ENCODE measurements at places on chromosomes 6 and 20. TPM values are rescaled to one million over a fixed set of nuclear protein-coding genes. Genes with fewer than 3 reads are reported as not detected.
A peak's percentile ranks its signal among the peaks of the same experiment; 100 is the strongest.

The EYA4 gene
- total RNA-seq: 0.10 TPM

The SFTA2 gene
- total RNA-seq: not detected

The GPX5 gene
- total RNA-seq: not detected

DNA sequence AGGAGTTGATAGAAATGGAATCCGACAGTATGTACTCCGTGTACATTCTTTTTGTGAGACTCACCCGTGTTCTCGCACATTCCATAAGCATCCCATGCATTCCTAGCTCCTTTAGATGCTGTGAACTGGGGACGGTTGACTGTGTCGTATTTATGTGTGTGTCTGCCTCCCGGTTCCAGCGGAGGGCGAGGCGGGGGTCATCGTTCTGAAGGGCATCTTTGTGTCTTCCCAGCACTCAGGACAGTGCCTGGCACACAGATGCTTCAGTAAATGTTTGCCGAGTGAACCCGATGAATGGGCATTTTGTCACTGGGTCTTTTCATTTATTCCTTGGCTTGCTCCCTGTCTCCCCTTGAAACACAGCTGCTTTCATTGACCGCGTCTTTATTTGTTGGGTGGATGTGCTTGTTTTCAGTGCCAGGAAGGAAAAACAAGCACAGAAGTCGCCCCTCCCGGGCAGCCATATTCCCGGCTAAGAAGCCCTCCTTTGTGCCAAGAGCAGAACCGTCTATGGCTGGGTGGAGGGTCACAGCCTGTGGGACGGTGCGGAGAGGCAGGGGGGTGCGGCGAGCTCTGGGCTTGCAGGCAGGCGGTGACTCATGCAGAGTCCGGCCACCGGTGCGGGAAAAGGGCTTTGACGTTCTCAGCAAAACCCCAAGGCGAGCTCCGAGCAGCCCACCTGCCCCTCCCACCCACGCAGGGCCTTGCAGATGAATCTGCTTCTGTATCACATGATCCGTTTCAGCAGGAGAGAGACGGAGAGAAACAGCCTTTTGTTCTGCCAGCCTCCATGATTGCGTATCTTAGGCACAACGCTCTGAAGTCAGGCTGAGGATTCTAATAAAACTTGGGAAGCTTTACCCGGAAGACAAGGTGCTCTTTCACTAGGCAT is 11.2 kb upstream of the PSMG4 start:
- H3K4me1 ChIP-seq: peaks cover 34% of the 10 kb centered on the region
- H3K27me3 ChIP-seq: no peaks in the 10 kb centered on the region
- DNase-seq: peak; percentile 84
- no peaks in the 10 kb centered on the region for H3K36me3 ChIP-seq

GRCh38 chr6:36755435-36756348 is 58.1 kb downstream of the RAB44 start:
- H3K4me3 ChIP-seq: no peak overlapping the region
- no peaks in the 10 kb centered on the region for H3K27me3 ChIP-seq
- no peak for DNase-seq
- H3K36me3 ChIP-seq: no peaks in the 10 kb centered on the region
- no peak overlapping the region for H3K27ac ChIP-seq
